Activated T-cell treated with anti-CD3 and anti-CD28 coated beads for 1 hour (primary cell): ENCODE measurements at places on chromosomes 13 and 19.

DNA sequence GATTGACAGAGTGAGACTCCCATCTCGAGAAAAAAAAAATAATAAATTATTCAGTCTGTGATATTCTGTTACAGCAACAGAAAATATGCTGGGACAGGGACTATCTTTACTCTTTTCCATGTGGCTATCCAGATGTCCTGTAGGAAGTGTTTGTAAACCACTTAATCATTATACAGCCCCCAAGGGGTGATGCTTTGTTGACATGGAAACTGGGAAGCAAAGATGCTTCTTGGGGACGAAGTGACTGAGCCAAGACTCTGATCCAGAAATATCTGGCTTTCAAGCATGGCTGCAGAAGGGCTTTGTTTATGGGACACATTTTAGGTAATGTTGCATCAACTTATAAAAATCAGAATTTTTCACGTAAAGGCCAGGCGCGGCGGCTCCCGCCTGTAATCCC lies 5.4 kb downstream of the ZNF8 start:
- DNase-seq, result no peak

- no peak for DNase-seq
These were observed 244.7 kb downstream of the DCT start for GRCh38 chr13:94234738-94235137.

DNA sequence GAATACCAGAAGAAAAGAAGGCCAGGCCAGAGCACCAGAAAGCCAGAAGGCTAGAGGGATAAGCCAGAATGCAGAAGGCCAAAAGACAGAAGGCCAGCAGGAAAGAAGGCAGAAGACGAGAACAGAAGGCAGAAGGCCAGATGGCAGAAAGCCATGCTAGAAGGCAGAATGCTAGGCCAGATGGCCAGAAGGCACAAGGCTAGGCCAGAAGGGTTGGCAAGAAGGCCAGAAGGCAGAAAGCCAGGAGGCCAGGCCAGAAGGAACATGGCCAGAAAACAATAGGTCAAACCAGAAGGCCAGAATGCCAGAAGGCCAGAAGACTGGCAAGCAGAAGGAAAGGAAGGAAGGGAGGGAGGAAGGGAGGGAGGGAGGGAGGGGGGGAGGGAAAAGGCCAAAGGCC lies 188.8 kb downstream of the TUBA3C start:
- DNase-seq, result no peak

DNA sequence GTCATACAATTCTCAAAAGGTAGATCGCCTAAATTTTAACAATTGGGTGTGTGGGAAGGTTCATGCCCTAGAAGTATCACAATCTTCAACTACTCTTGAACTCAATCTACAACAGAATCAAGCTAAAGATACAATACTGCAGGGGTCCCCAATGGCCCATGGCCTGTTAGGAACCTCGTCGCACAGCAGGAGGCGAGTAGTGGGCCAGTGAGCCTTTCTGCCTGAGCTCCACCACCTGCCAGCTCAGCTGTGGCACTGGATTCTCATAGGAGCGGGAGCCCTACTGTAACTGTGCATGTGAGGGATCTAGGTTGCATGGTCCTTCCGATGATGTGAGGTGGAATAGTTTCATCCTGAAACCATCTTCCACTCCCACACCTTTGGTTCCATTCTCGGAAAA lies 230.6 kb downstream of the KLF12 start:
- no peak for DNase-seq

- DNase-seq, result no peak
These were observed 16.7 kb downstream of the GSX1 start for GRCh38 chr13:27808851-27809550.

DNA sequence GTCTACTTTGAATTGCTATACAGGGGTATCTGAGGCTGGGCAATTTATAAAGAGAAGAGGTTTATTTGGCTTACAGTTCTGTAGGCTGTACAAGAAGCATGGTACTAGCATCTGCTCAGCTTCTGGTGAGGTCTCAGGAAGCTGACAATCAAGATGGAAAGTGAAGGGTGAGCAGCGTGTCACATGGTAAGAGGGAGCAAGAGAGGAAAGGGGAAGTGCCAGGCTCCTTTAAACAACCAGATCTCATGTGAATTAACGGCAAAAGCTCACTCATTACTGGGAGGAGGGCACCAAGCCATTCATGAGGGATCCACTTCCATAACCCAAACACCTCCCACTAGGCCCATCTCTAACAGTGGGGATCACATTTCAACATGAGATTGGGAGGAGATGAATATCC lies 222.4 kb downstream of the TDRD3 start:
- DNase-seq, result no peak

DNA sequence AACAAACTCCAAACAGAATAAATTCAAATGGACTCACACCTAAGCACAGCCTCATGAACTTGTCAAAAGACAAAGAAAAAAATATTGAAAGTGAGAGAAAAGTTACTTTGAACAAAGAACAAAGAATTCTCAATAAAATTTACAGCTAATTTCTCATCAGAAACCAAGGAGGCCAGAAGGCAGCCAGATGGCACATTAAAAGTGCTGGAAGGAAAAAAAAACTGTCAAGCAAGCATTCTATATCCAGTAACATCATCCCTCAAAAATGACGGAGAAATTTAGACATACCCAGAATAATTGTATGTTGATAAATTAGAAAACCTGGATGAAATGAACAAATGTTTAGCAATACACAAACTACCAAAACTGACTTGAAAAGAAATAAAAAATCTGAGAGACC lies 129.8 kb upstream of the UQCRFS1 start:
- DNase-seq, result no peak
